ENCODE measurements at places on chromosomes 3 and 15.
A peak's percentile ranks its signal among the peaks of the same experiment; 100 is the strongest.

DNA sequence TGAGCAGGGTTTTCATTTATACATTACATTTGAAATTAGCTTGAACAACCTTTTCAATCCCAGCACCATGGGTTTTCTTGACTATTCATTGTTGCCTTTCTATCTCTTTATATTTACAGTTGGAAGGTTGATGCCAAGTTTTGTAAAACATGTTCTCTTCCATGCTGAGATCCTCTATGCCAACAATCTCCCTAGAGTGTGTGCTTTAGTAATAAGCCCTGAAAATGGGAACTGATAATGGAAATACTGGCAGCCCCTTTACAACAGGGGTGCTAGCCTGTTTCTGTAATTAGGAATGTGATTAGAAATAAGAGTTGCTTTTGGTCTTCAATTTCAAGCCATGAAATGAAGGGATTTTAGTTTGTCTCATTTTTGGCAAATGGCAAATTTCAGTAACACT, 239.9 kb upstream of the NAALADL2 start:
- peak; percentile 68 for DNase-seq

GRCh38 chr3:181899702-181900101, 188.0 kb downstream of the SOX2 start:
- DNase-seq: no peak

DNA sequence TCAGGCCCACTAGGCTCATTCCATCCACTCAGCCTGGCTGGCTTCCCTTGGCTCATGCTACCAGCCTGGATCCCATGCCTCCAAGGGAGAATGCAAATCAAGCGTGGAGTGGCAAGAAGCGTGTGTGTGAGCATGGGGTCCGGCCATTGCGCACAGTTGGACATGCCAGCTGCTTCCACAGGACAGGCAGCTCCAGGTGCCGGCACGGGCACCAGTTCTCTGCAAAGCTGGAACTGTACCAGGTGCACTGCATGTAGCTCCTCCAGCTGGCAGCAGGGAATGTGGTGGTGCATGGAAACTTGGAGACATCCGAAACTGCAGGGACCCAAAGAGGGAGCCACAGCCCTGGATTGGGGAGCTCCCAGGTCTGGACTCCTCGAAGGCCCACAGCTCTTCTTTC, 449.8 kb downstream of the EPHA6 start:
- DNase-seq: peak; percentile 78

- DNase-seq: no peak
Observed at GRCh38 chr15:78244101-78244500, 9.7 kb upstream of the ACSBG1 start.

DNA sequence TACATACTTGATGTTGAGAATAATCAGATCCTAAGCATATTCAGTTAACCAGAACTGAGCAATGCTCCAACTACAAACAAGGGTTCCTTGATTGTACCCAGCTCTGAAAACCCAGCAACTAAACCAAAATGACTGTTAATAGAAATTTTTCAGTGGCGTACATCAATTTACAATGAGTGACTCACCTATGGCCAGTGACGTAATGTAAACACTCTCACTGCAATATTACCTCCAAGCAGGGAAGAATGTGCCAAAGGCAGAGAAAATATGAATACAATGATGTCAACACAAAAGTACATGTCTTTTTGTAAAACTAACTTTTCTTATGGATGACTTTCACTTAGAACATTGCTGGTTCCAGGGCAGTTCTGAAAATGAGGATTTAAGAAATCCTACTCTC, 611.3 kb downstream of the EDEM1 start:
- no peak for DNase-seq

DNA sequence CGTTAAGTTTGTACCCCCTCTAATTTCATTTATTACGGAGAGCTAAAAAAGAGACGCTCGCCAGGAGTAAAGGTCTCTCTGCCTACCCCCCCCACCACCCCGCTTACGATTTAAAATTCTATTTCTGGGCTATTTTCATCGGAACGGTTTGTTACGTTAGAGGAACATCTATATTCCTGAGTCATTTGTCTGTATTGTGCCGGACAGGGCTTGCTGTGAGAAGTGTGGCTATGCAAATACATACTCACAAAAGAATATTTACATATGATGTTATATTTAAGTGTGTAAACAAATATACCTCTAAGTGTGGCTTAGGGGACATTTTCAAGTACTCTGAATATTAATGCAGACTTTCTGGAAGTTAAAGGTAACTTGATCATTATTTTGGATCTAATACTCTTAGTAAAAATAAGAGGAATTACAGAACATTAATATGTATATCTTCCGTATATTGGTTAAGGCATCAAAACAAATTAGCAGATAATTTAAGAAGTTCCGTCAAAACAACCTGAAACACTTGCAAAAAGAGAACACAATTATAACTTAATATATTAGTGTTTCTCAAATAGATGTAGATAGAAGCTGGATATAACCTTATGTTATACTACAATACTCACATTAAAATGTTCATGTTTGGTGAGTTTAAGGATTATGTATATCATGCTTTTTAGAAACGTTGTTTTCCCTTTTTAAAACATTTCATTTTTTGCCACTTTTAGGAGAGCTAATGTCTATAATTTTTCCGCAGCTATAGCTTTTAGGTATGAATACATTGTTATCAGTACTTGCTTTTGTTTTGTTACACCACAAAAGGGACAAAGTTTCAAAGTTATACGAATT, 1.6 kb upstream of the SHOX2 start:
- DNase-seq: no peak

GRCh38 chr15:70658641-70659040, 104.7 kb downstream of the UACA start:
- DNase-seq: no peak

- DNase-seq: no peak
Observed at GRCh38 chr3:156519758-156520162, 35.2 kb downstream of the SSR3 start.

DNA sequence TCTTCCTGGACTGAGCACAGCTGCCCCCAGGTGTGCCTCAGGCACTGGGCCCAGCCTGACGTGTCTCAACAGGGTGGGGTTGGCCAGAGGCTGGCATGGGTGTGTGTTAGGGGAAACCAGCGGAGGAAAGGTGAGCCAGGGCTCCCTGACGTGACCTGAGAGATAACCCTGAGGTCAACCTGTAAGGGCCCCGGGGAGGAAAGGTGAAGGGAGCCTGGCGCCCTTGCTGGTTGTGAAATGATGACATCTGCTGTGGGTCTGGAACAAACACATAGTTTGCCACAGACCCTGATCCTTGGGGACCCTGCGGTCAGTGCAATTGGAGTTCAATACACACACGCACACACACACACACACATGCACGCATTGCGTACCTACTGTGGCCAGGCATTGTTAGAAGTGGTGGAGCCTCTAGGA, 100.2 kb upstream of the TLE3 start:
- no peak for DNase-seq

DNA sequence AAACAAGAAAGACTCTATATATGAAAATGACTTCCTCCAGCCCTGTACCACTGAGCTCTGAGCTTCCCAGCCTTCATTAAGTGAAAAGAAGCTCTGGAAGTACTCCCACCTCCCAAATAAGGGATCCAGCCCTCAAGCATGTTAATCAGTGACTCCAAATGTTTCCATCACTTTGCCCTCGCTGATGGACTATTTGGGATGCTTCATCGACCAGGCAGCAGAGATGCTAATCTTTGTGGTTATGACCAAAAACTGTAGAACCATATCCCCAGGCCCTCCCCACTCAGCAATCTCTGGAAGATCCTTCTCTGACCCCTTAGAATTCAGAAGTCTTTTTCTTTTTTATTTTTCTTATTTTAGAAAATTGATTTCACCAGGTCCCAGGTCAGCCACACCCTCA, 2.3 kb upstream of the CTDSPL start:
- DNase-seq: no peak

DNA sequence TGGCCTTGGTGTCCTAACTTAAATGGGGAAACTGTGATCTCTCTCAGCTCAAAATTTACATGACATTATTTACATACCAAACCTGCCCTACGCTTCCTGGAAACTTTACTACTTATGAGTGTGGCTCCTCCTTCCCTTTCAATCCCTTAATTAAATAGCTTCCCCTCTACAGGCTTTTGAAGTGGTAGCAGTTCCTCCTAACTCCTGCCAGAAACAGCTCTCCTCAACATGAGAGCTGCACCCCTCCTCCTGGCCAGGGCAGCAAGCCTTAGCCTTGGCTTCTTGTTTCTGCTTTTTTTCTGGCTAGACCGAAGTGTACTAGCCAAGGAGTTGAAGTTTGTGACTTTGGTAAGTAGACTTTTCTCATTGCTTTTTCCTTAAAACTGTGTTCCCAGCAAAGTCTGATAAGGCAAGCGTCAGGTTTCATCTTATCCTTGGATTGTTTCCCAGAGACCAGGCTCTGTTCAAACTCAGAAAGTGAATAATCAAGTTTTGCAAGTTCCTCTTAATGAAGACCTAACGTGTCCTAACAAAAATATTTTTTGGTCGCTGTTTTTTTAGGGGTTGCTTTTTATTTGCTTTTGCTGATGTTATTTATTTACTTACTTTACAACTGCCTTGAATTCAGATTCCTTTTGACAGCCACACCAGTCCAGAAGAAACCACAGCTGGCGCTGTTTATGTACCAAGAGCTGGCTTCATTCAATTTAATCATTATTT, at the start of gene ACP3:
ACP3 (plus strand) TSS at position 179 of the 720 bp plus-strand sequence; CDS start at position 229, 50 bp downstream.
- DNase-seq: no peak

DNA sequence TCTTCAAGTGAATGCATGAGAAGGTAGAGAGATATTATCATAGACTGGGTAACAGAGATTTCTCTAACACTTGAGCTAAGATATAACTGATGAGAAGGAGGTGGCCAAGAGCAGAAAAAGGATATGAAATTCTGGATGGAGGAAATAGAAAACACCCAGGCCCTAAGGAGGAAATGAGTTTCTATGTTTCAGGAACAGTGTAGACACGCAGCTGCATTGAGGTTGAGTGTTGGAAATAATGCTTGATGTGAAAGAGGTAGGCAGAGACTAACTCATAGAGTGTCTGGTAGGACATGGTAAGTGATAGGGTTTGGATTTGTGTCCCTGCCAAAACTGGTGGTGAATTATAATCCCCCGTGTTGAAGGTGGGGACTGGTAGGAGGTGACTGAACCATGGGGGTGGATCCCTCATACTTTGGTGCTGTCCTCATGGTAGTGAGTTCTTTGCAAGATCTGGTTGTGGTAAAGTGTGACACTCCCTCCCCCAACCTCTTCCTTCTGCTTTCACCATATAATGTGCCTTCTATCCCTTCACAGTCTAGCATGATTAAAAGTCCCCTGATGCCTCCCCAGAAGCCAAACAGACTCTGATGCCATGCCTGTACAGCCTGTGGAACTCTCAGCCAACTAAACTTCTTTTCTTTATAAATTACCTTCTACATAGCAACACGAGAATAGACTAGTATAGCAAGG, 787.3 kb downstream of the EDEM1 start:
- DNase-seq: no peak

- no peak for DNase-seq
Observed at GRCh38 chr15:96184297-96184696, 146.2 kb upstream of the NR2F2 start.

DNA sequence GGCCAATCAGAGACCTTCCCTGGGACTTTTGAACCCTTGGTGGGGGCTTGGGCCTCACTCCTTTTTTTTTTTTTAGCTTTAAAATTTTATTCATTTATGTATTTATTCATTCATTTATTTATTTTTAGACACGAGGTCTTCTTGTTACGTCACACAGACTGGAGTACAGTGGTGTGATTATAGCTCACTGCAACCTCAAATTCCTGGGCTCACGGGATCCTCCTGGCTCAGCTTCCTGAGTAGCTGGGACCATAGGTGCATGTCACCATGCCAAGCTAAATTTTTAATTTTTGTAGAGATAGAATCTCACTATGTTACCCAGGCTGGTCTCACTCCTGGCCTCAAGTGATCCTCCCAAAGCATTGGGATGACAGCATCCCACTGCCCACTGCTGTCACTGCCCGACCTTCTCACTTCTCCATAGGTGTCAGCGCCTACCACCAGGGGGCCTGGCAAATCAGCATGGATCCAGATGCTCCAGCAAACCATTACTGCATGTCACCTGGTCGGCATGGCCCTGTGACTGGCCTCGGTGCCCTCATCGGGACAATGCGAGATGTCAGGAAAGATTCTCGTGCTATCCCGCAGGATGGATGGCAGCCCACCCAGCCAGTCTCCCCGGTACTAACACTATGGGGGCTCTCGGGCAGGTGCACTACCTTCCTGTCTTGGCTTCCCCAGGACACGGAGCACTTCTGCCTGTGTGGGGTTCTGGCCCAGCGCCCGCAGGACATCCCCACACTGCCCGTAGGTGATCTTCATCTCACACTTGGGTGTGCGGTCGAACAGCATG, 3.0 kb downstream of the MYL3 start:
- DNase-seq: no peak

DNA sequence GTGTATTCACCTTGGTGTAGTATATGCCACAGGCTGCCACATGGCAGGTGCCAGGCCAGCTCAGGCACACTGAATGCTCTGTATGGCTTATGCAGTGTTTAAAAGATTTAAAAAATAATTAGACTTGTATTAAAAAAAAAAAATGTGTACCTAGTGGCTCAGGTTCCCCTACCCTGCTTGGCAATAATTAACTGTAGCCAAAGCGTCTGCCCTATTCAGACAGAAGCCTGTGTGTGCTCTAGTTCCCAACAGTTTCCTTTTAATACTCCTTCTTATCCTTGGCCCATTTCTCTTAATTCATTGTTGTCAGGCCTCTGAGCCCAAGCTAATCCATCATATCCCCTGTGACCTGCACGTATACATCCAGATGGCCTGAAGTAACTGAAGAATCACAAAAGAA, 752.2 kb upstream of the CFAP20DC start:
- no peak for DNase-seq

DNA sequence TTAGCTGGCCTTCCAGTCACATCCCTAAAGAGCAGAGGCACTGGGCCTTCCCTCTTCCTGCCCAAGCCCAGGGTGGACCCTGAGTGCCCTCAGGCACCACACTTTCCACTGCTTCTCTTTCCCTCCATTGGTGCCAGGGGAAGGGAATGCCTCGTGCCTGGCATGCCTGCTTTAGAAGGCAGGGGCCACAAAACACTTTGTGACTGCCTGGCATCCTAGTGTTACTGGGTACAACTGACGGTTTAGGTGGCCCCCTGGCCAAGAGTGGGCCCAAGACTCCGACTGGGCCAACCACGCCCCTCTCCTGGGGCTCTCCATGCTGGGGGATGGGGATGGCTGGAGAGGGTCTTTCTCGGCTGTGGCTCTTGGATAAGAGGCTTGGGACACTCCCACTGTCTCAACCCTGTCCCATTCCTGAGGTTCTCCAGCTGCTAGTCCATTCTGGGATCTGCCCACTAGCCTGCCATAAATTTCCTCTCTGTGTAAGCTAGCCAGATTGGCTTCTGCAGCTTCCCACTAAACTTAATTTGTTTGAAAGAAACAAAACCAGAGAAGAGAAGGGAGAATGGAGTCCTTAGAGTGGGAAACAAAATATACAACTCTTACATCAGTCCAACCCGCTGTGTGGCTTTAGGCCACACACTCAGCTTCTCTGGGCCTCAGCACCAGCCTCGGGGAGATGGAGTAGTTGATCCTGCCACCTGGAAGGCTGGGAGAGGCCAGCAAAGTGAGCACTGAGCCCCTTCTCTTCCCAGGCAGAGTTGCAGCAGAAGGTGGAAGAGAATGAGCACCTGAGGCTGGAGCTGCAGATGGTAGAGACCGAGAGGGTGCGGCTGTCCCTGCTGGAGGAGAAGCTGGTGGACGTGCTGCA, 24.1 kb upstream of the GP9 start:
- DNase-seq: no peak

Data from NCI-H446 (cell line).